Prostate gland (tissue), 2 donors: ENCODE measurements at places on chromosomes 4 and X. TPM values are rescaled to one million over a fixed set of nuclear protein-coding genes. Genes with fewer than 3 reads are reported as not detected.

DNA sequence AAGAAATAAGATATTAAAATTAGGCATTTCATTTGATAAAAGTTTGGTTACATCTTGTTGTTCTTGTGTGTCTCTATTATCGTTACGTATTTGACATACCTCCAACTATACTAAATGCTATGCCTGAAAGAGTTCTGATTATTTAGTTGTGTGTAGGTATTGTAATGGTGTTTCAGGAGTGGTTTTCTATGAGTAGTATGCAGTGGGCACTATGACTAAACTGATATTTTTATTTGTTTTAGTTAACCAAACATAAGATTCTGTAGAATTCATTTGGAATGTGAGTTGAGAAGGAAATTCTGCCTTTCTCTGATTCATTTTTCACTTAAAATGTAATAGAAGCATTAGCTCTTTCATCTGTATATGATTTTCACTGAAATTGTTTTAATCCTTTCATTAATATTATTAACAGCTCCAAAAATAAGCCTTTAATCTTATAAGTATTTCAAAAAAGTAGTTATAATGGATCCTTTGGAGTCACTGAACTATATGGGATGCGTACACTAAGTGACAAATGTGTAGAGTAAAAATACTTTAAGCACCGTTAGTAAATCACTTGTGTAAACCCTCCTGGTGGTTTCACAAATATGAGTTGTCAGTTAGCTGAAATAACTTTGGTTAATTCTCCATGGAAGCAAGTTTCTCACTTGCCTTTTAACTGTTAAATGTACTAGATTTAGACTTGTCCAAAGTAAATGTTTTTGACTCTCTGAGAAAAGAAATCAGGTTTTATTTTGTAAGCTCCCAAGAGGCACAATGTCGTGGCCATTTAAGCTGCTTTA, 388.7 kb downstream of the ADGRL3 start:
- H3K27me3 ChIP-seq = no peaks in the 10 kb centered on the region
- no peak overlapping the region for H3K27ac ChIP-seq
- no peak overlapping the region for H3K4me3 ChIP-seq
- no peaks in the 10 kb centered on the region for H3K4me1 ChIP-seq
- DNase-seq = no peak

DNA sequence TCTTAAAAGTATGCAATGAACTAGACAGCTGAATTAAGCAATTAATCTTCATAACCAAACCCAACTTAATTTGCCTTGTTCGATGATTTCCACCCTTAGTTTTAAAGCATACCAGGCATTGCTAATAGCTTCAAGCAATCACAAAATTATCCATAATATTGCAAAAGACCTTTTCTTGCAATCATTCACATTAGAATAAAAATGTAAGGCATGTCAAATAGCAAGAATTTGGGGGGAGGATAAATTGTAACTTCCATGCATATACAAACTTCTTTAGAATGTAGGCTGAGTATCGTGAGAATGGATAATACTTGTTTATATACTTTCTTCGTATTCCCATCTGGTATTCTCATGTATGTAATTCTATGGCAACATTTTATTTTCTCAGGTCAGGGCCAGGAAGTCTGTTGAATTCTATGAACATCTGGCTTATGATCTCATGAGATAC, 28.7 kb upstream of the BMP2K start:
- no peaks in the 10 kb centered on the region for H3K36me3 ChIP-seq
- H3K27me3 ChIP-seq = no peaks in the 10 kb centered on the region
- H3K4me3 ChIP-seq = no peak overlapping the region

DNA sequence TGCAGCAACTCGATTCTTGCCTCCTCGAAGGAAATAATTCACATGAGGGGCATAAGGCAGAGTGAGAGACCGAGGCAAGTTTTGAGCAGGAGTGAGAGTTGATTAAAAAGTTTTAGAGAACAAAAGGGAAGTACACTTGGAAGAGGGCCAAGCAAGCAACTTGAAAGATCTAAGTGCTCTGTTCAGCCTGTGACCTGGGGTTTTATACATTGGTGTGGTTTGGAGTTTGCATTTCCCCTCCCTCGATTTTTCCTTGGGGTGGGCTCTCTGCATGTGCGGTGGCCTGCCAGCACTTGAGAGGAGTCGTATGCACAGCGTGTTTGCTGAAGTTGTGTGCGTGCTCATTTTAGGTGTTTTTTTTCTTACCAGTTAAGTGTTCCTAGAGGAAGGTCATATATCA, 356.4 kb downstream of the KLHL4 start:
- H3K27me3 ChIP-seq = no peaks in the 10 kb centered on the region
- H3K27ac ChIP-seq = no peak overlapping the region
- DNase-seq = no peak
- H3K36me3 ChIP-seq = no peaks in the 10 kb centered on the region
- H3K4me3 ChIP-seq = no peak overlapping the region

DNA sequence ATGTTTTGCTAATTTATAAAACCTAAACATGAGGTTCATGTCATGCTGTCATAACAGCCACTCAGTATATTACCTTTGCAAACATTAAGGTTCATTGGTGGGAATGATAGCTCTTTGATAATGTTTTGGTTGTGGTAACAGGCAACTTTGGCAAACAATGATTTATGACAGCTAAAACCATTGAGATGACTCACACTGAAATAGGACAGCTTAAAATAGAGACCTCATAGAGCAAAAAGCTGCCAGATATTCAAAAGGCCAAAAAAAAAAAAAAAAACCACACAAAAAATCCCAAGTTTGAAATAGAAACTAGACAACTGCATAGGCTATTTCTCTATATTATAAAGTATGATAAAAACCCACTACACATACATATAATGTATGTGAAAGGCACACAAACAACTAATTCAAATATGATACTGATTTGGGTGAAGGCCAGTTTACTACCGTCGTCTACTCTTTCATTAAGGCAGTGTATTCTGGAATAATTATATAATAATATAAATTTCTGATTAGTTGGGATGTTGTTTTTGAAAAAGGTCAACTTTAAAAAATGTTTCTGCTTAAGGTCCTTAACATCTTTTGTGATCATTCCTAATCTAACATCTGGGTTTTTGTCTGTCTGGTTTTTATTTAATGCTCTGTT, 646.0 kb upstream of the PITX2 start:
- no peak overlapping the region for H3K4me3 ChIP-seq
- DNase-seq = no peak
- no peaks in the 10 kb centered on the region for H3K27me3 ChIP-seq
- no peaks in the 10 kb centered on the region for H3K4me1 ChIP-seq

SH3D19 gene
- 27.1 TPM for total RNA-seq

GRCh38 chr4:2935762-2936743, 27.2 kb downstream of the NOP14 start:
- peaks cover 3% of the 10 kb centered on the region for H3K36me3 ChIP-seq
- no peak overlapping the region for H3K4me3 ChIP-seq
- no peak for DNase-seq
- H3K27me3 ChIP-seq = no peaks in the 10 kb centered on the region
- peaks cover 19% of the 10 kb centered on the region for H3K4me1 ChIP-seq

DNA sequence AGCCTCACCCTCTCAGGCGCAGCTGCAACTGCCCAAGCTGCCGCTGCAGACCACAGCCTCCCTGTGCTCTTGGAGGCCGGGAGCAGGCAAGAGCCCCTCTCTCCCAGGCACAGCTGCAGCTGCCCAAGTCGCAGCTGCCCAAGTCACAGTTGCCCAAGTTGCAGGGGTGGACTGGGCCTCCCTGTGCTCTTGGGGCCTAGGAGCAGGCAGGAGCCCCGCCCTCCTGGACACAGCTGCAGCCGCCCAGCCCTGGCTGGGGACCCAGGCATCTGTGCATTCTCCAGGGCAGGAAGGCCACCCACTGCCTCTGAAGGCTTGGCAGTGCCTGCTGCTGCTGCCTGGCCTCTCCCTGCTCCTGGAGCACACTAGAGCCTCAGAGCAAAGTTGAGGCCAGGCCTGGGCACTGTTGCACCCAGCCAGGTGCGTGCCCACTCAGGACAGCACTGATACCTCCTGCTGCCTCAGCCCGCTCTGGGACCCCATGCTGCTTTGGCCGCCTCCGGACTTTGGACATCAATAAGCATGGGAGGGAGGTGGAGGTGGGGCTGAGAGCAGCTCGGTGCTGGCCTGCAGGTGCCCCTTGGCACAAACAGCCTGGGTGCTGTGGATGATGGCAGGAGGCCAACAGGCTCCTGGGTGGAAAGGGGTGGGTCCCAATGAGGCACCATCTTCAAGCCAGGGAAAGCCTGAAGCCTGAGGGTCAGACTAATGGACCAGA, 247.5 kb downstream of the PDGFC start:
- H3K36me3 ChIP-seq = no peaks in the 10 kb centered on the region
- no peaks in the 10 kb centered on the region for H3K27me3 ChIP-seq
- DNase-seq = no peak
- no peaks in the 10 kb centered on the region for H3K4me1 ChIP-seq
- no peak overlapping the region for H3K27ac ChIP-seq
- H3K4me3 ChIP-seq = no peak overlapping the region
